ENCODE measurements at places on chromosomes 13 and 19.

DNA sequence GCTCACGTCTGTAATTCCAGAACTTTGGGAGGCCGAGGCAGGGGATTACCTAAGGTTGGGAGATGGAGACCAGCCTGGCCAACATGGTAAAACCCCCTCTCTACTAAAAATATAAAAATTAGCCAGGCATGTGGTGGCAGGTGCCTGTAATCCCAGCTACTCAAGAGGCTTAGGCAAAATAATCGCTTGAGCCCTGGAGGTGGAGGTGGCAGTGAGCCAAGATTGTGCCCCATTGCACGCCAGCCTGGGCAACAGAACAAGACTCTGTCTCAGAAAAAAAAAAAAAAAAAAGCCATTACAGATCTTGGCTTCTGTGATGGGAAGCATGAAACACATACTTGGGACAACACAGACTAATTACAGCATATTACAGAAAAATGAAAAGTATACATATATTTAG, 1404.5 kb upstream of the SPRY2 start:
- DNase-seq = no peak

GRCh38 chr13:28557725-28558520, 63.0 kb upstream of the FLT1 start:
- no peak for DNase-seq

DNA sequence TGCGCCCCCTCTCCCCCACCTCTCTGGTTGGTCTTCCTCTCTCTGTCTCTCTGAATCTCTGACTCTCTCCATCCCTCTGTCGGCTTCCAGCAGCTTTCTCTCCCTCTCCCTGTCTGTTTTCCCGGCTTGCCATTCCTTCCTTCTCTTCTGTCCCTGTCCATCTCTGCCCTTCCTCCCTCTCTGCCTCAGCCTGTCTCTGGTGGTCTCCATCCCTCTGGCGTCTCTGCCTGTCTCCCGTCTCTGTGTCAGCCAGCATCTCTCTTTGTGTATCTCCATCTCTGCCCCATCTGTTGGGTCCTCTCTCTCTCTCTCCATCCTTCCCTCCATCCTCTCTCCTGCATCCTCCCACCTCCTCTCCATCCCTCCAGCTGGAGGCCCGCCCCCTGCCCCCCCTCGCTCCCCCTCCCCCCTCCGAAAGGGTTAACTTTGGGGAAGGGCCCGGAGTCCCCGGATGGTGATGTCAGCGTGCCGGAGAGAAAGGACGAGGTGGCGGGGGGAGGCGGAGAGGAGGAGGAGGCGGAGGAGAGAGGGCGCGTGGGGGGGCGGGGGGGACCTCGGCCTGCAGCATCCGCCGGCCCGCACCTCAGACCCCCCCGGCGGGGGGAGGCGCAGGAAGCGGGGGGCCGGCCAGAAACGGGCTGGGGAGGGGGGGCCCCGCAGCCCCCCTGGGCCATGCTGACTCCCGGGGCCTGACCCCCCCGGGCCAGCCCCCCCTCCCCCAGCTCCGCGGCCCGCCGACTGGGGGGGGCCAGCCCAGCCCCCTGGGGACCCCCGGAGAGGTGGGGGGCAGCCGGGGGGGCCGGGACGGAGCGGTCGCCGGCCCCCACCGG, at the start of gene BRSK1:
Gene BRSK1 (plus strand): TSS at position 450 of the 830 bp plus-strand sequence. CDS start 446 bp downstream, outside the sequence.
- peak; percentile 74 for DNase-seq

DNA sequence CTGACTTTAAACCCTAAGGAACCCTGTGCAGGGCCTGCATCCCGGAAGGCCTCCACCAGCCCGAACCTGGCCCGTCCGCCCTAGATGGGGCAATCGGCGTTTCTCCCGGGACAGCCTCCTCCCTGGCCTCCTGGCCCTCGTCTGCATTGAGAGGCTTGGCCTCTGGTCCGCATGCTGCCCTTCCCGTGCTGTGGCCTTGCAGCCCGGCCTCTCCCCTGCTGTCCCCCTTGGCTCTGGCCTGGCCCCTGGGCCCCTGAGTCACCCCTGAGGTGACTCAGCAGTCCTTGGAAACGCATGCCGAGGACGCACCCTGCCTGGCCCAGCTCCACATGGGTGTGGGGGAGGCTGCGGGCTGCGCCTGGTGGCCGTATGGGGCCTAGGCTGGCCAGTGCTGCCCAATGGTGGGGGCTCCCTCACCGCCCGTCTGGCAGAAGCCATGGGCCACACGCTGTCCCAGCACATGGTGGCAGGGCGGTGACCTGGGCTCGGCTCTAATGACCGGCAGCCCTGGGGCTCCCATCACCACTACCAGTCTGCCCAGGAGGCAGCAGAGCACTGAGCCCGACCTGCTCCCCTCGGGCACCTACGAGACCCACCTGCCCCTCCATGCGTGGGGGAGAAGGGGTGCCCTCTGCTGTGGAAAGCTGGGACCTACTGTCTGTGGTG, 25.7 kb downstream of the SH3GL1 start:
- DNase-seq = no peak

DNA sequence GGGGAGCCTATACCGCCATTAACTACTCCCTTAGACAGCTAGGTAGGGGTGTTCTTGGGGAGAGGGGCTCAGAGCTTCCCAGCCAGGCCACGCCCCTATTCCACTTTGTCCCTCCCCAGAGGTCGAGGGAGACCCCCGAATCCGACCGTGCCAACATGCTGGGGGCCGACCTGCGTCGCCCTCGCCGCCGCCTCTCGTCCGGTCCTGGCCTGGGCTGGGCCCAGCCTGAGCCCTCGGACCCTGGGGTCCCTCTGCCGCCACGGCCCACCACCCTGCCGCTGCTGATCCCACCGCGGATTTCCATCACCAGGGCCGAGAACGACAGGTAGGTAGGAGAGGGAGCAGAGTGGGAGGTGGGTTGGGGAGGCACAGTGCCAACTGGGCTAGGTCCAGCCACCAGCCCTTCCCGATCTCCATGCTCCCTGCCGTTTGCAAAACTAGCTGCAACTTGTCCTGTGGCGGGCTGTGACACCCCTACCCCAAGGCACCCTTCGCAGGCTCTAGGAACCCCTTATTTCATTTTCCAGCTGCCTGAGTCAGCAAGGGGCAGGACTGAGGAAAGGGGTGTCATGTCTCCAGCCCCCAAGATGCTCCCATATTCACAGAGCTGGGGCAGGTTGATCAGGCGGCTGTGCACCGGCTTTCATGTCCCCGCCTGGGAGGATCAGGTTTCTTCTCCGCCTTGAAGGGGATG, 2.6 kb upstream of the PDE4A start:
- DNase-seq = no peak

DNA sequence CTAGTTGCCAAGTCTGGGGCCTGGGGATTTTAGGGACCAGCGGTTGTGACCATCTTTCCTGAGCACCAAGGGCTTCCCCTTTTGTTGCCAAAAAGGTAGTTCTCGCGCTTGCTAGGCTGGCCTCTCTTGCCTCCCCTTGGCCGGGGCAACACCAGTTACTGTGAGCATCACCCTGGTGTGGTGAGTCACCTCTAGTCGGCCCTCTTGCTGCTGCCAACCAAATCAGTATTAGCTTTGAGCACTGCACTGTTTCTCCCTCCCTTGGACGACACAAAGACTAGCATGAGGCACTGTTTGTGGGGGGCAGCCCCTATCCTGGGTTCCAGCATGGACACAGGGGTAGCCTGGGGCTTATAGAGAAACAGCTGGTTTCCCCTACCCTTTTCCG, 6.9 kb downstream of the SYDE1 start:
- DNase-seq = no peak

DNA sequence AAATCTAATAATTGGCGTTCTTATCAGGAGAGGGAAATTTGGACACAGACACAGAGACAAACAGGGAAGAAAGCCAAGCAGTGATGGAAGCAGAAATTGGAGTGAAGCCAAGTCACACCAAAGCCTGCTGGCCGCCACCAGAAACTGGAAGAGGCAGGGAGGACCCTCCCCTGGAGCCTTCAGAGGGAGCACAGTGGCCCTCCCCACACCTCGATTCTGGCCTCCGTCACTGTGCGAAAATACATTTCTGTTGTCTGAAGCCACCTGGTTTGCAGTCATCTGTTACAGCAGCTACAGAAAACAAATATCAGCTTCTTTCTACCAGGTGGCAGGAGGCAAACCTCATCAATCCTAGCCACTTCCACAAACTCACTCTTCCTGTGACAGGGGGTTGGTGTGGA, 8.3 kb upstream of the TLE6 start:
- no peak for DNase-seq

GRCh38 chr13:95704510-95704909, 27.6 kb downstream of the DNAJC3 start:
- no peak for DNase-seq

- no peak for DNase-seq
Measured at GRCh38 chr13:90951663-90952062, 395.8 kb upstream of the MIR17HG start.

- peak; percentile 75 for DNase-seq
Measured at GRCh38 chr19:10074153-10074552, 12.0 kb upstream of the SHFL start.

DNA sequence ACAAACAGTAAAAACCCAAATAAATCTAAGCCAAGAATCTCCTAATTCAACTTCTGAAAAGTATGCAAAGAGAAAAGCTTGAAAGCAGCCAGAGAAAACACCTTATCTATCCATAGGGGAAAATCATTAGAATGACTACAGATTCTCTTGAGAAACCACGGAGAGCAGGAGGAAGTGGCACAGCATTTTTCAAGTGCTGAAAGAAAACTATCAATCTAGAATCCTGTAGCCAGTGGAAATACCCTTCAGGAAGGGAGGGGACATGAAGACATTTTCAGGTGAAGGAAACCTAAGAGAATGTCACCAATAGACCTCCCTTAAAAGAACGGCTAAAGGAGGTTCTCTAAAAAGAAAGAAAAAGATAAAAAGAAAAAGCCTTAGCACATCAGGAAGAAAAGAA, 66.2 kb upstream of the XPO4 start:
- no peak for DNase-seq

- no peak for DNase-seq
Measured at GRCh38 chr19:6219586-6220290, 60.0 kb downstream of the MLLT1 start.

DNA sequence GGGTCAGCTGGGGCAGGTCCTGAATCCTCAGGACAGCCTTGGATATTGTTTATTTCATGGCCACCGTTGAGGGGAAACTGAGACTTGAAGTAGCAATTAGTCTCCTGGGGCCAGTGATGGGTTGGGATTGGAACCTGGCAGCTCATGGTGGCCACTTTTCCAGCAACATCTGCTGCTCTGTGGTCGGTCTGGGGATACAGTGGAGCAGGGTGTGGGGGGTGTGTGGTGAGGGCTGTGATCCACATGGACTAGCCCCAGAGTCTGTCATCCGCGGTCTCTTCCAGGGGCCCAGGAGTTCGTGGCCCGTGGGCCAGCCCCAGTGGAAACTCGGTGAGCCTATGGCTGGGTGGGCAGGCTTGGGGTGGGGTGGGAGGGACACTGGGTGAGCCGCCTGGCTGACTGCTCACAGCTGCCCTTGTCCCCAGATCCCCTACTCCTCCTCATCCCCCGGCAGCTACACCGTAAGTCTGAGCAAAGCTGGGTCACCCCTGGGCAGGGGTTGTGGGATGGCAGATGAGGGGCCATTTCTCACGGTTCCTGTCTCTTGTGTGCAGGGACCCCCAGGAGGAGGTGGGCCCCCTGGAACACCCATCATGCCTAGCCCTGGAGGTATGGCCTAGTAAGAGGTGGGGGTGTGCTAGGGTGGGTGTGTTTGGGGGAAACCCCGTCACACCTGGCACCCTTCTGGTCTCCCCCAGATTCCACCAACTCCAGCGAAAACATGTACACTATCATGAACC, 5.5 kb downstream of the ISYNA1 start:
- DNase-seq = no peak

- no peak for DNase-seq
Measured at GRCh38 chr19:1272423-1273262, 2.7 kb upstream of the FAM174C start.

GRCh38 chr13:48144413-48145035, 49.6 kb upstream of the MED4 start:
- DNase-seq = peak; percentile 45

DNA sequence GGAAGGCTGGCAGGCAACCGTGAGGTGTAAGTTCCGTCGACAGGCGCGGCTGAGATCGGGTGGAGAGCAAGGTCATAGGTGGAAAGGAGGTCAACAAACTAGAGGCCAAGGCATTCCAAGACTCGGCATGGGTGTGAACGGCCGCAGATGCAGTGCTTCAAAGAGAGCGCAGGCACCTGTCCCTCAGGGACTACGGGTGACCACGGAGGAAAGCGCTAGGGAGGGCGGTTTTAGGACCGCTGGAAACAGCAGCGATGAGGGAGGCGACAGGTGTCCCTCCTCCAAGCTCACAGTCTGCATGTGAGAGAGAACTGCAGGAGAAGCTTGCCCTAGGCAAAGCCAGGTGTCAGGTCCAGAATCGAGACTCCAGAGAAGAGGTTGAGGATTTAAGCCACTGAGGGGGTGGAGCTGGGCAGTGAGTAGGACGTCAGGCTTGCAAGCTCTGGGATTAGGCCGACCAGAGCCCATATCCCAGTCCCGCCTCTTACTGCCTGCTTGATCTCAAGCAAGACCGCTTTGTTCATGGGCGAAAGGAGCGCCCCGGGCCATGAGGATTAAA, 1.6 kb upstream of the MLNR start:
- no peak for DNase-seq

DNA sequence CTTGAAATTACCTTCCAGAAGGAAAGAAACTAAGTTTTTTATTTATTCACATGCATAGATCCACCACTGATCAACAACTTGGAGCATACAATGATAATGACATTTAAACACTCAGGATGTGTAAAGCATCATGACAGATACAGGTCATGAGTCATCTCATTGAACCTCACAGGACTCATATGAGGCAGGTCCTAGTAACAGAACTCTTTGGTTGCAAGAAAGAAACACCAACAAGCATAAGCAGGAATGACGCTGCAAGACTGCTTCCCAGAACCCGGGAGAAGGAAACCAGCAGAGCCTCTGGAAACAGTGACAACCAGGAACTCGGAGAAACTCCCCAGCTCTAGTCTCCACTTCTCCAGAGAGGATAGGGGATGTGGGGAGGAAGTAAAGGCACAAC, 60.8 kb upstream of the IPO5 start:
- DNase-seq = no peak

- no peak for DNase-seq
Measured at GRCh38 chr19:12224676-12225075, 61.8 kb downstream of the ZNF136 start.

- no peak for DNase-seq
Measured at GRCh38 chr19:46295401-46296201, 1.2 kb upstream of the HIF3A start.

- no peak for DNase-seq
Measured at GRCh38 chr19:8208119-8208921, 850 bp upstream of the CERS4 start.

DNA sequence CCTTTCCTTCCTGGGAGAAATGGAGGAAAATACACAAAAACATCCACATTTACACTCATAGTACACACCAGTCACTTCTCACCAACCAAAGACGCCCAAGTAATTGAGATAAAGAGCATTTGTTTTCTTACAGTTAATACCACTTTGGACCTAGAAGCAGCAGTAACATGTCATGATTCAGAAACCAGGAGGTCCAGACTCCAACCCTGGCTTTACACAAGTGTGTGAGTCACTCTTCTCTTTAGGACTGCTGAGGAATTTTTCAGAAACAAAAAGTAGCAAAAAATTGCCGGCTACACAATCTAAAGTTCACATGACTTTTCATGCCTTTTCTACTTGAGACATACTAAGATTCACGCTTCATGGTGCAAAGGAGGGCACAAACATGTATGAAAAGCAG, 42.1 kb downstream of the TUBGCP3 start:
- no peak for DNase-seq

All from CD4-positive, alpha-beta T cell treated with Interleukin-17A for 1 hour (primary cell).